Activated CD4-positive, alpha-beta T cell treated with anti-CD3 and anti-CD28 coated beads for 4 hours (primary cell): ENCODE measurements at places on chromosomes 1 and 21.

- no peak for DNase-seq
Measured at GRCh38 chr1:34597877-34598514, 156.9 kb upstream of the GJB5 start.

- no peak for DNase-seq
Measured at GRCh38 chr1:164891615-164892014, 332.6 kb downstream of the PBX1 start.

DNA sequence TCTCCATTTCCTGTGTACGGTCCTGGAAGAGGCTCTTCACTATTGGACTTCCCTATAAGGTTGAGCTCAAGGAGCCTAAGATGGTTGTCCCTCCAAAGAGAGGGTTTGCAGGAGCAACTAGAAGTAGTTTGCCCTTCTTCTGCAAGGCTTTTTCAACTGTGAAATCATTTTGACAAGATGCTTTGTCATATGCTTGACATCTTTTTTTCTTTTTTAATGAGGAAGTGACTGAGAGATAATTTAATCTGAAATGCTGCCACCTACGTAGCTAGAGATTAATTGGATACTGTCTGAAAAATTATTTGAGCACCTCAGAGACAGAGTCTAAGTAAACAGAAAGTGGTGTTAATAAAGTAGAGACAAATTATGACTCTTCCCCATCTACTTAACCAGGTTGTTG, 97.0 kb downstream of the CHRM3 start:
- no peak for DNase-seq

- no peak for DNase-seq
Measured at GRCh38 chr1:152118915-152119314, 3.7 kb upstream of the TCHH start.

GRCh38 chr21:37455504-37455911, 88.9 kb downstream of the DYRK1A start:
- DNase-seq: no peak

DNA sequence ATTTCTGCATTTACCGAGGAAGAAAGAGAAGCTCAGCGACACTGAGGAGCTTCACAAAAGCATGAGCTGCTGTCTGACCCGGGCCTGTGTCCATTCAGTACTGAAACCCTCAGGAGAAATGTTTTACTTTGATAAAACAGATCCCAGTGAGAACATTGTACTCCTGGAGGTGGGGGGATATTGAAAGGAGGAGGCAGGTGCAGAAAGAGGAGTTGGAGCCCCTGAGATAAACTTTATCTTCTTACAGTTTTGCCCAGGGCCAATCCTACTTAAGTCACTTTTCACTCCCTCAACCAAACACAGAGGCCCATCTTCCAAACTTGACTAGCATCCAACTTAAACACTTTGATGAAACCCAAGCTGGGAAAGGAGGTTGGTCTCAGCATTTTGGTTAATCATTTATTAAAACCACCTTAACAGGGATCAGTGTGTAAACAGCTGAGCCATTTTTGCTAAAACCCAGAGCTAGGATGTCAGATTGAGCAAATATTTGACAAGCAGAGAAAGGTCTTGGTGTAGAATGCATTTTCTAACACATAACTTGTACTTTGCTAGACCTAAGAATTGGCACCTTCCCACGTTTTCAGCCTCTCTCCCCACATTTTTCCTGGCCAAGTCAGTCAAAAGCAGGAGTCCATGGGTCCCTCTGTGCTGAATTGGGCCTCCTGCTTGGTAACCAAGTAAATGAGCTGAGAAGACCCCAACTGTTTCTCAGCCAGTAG, 32.5 kb upstream of the SARS1 start:
- DNase-seq: no peak

- no peak for DNase-seq
Measured at GRCh38 chr1:28150125-28150780, 26.2 kb downstream of the PTAFR start.

DNA sequence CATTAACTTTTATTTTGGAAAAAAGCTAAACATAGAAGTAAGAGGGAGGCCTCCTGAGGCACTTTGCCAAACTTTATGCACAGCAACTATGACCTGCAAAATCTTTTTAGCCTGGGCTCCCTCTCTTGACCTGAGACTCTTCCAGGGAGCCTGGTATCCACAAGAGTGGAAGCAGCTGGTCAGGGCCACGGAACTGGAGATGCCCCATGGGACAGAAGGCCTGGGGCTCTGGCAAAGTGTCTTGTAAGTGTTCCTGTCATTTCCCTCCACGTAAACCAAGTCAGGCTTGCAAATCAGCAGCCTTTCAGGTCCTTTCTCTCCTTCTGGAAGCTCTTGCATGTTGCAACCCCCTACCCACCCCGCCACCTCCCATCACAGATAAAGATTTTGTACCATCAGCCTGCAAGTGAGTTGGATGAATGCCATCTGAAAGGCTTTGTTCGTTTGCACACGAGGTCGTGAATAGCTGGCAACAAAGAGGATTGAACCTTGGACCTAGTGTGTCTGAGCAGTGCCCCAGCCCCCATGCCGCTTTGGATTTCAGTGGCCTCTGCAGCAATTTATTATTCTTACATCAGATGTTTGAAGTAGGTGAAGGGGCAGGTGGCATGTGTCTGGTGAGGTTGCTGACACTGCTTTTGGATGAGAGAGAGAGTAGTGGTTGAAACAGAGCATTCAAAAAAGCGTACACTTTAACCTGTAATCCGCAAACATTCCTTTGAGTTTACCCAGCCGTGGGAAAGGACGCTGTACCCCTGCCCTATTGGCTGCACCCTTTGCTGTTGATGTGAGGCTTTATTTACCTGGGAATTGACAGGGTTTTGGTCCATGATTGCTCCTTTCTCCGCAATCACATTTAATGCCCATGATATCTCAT, 91.6 kb downstream of the GALNT2 start:
- DNase-seq: no peak

DNA sequence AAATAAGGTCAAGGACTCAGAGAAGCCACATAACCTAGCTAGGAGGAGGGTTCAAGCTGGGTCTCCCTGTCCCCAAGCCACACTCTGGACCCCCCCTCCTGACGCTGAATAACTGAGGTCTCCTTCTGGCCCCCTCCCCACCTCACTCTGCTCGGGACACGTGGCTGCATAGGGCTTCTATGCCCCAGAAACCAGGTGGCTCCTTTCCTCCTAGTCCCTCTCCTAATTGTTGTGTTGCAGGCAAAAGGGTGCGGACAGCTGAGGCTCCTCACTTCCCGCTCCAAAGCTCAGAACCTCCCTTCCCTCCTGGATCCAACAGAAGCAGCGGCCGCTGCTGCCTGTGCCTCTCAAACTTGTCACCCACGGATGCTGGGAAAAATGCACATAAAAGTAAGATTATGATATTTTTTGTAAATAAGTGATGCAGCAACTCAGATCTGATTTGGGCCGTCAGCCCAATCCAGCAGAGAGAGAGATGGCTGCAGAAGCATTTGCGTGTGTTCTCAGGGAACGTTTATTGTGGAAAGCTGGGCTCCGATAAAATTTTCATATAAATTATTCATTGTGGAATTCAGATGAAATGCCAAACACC, 40.8 kb upstream of the C1orf174 start:
- DNase-seq: no peak

- DNase-seq: no peak
Measured at GRCh38 chr1:53370369-53370961, 42.6 kb upstream of the LRP8 start.

- DNase-seq: no peak
Measured at GRCh38 chr1:61124696-61125095, 42.3 kb downstream of the NFIA start.

- DNase-seq: peak; percentile 7
Measured at GRCh38 chr21:18499761-18500376, 96.3 kb upstream of the TMPRSS15 start.

- peak; percentile 40 for DNase-seq
Measured at GRCh38 chr1:167501515-167502191, 16.7 kb downstream of the CD247 start.

DNA sequence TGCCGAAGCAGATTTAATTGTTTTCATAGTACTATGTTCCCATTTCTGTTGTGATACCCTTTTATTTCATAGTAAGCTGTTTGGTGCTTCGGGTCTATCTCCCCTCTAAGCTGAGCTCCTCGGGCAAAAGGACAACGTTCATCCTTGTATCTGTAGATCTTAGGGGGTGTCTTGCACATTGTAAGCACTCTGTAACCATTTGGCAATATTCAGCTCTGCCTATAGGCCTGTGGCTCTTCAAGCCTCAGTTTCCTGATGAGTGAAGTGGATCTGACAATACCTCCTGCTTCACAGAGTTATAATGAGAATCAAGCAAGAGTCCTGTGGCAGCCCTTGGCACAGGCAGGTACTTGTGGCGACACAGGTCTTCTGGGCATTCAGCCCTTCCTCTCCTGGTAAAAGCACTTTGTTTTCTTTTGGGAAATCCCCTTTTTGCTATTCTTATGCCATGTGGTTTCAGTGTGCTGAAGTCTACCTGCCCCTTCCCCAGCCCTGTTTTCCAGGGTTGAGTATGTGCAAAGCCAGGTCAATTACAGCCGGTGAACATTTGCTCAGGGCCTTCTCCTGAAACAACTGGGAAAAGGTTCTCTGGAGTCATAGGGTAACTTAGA, 8.5 kb upstream of the EXO1 start:
- DNase-seq: no peak

DNA sequence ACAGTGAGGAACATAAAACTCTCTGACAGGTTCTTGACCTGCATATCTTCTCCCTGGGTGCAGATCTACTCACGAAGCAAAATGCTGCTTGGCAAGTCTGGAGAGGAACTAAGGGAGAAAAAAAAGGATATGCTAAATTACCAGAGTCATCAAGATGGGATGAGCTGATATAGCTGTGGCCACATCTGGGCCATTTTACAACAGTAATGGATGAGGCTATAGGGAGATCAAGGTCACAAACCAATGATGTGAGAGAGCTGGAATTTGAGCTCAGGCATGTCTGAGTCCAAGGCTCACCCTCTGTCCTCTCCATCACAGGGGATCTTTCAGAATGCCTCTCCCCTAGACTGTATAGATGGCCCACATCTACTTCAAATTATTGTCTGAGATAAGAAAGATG, 26.2 kb downstream of the ZMYND12 start:
- no peak for DNase-seq

GRCh38 chr1:19315378-19316198, 3.5 kb downstream of the SLC66A1 start:
- no peak for DNase-seq

DNA sequence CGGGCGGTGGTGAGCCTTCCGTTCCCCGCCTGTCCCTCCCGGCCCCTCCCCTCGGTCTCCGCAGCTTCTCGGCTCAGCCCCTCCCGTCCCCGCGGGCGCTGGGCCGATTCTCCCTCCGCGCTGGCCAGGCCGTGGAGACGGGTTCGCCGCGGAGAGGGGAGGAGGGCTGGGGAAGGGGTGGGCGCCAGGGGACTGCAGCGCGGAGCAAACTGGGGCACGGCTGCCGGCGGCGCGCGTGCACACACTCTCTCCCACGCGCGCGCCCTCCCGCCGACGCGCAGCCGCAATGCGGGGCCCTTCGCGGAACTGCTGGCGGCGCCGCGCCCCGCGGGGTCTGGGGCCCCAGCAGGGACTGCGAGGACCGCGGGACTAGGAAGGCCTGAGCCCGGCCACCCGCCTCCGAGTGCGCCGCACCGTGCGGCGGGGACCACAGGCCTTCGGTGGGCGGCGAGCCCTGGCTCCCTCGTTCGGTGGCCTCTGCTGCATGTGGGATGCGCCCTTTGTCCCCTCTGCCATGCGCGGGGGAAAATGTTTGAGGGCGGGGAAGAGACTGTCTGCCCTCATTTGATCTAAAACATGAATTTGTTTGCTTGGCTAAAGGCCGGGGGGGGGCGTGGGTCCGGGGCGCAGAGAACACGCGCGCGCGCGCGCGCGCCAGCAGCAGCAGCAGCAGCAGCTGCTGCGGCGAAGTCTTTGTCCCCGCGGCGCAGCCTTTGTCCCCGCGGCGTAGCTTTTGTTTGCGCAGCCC, 90.7 kb upstream of the VAMP3 start:
- peak; percentile 43 for DNase-seq

DNA sequence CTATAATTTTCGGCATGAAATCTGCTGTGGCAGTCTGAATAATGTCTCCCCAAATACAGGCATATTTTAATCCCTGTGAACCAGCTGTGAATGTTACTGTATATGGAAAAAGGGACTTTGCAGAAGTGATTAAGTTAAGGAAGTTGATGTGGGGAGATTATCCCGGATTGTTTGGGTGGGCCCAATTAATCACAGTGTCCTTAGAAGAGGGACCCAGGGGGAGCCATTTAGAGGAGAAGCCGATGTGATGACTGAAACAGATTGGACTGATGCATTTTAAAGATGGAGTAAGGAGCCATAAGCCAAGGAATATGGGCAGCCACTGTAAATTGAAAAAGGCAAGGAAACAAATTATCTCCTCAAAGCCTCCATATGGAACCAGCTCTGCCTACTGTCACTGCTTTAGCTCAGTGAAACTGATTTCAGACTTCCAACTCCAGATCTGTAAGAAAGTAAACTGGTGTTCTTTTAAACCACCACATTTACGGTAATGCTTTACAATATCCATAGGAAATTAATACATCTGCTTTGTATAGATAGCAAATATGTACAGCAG, 61.1 kb upstream of the GPR88 start:
- no peak for DNase-seq

DNA sequence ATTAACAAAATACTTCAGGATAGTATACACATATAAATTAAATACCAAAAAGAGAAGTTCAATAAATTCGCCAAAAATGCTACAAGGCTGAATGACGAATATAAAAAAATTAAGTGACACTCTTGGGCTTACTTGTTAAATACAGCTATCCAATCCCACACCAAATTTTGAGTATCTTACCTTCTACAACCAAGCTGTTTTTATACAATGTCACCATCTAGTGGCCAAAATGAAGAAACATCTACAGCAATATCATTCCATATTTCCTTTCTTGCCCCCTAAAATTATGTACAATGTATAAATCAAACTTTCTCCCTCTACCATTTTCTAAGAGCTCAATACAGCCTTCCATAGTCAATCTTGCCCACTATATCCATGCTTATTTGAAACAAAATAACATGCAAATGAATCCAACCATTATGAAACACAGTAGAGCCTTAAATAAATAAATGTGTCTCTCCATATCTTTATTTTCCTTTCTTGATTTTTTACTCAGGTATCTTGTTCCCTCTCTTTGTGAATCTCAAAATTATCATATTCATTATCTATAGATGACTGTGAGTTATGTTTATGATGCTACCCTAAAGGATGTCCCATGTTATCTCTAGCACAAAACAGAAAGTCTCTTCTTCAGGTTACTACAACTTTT, 86.3 kb downstream of the ACBD6 start:
- DNase-seq: no peak

- DNase-seq: no peak
Measured at GRCh38 chr1:206699626-206700025, 14.9 kb downstream of the MAPKAPK2 start.

DNA sequence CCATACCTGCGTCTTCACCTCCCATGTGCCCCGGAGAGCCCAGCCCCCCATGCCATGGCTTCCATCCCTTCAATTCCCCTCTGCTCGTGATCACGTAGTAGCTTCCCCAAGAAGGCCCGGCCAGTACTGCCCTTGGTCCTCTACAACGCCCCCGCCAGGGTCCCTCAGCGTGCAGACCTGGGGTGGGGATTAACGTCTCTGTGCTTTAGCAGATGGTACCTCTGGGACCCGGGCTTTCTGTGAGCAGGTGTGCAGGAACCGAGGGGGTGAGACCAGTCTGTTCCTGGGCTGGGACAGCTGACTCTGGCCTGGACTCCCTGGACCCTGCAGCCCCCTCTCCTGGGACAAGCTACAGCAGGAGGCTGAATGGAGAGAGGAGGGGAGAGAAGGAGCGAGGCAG, 1.2 kb downstream of the PLCH2 start:
- DNase-seq: no peak
